ENCODE measurements at places on chromosomes 2 and 18. TPM values are rescaled to one million over a fixed set of nuclear protein-coding genes. Genes with fewer than 3 reads are reported as not detected.

Gene APCDD1
- total RNA-seq, result 10.6 TPM

Gene TTLL4
- total RNA-seq, result 9.8 TPM

Gene KCMF1
- total RNA-seq, result 46.9 TPM

Gene ATP6V1C2
- 1.2 TPM for total RNA-seq

Gene SNORC
- 2.4 TPM for total RNA-seq

- DNase-seq, result no peak
Observed at GRCh38 chr2:230708204-230708603, 4.4 kb upstream of the CAB39 start.

DNA sequence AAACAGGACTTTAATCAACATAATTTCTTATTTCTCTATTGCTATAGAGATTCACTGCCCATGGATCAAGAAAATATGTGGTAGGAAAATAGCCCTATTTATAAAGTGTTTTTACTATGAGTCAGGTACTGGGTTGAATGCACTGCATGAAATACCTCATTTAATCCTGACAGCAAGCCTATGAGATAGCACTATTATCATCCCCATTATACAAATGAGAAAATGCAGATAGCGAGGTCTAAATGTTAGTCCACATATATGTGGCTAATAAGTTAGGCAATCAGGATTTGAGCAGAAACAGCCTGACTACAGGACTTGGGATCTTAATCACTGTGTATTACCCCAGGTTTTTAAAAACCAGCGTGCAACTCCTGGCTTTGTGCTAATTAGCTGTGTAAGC, 8.5 kb upstream of the LYPD1 start:
- DNase-seq, result no peak

DNA sequence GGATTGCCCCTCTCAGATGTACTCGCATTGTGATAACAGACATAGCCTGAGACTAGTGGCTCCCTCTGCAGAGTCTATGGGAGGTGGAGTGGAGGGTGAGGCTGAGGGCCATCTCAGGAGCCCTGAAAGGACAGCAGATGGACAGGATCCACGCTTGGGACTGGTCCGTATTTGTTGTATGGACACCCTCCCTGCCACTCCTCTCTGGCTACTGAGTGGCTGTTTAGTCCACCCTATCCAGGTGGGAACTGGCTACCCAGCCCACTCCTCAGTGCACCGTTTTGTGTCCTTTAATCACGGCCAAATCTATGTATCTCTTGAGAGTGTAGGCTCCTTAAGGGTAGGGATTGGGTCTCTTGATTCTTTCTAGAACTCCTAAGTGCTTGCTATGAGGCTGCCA, 4.5 kb upstream of the GLI2 start:
- no peak for DNase-seq

- DNase-seq, result no peak
Observed at GRCh38 chr2:15059870-15060512, 427.5 kb downstream of the LRATD1 start.

GRCh38 chr2:191693778-191694177, 15.8 kb downstream of the NABP1 start:
- no peak for DNase-seq

GRCh38 chr2:18703555-18703954, 114.2 kb upstream of the NT5C1B start:
- no peak for DNase-seq

GRCh38 chr2:76667821-76668271, 854.3 kb downstream of the LRRTM4 start:
- DNase-seq, result no peak

Measured in frontal cortex (tissue), 4 donors.